ENCODE measurements at places on chromosomes 12 and 14.

DNA sequence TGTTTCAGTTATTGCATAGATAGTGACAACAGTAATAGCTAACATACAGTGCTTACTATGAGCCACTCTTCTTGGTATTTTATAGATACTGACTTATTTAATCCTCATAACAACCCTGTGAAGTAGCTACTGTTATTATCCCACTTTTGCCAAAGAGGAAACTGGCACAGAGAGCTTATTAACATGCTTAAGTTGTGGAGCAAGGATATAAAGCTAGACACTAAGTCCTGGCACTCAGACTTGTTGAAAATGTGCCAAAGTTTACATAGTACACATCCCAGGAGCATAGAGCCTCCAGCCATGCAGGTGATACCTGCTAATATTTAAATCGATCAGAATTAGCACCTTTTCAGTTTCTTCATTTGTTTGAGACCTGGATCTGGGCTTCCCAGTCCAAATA is 41.8 kb downstream of the VEZT start:
- DNase-seq = no peak
- H3K4me3 ChIP-seq = no peak overlapping the region
- H3K36me3 ChIP-seq = no peaks in the 10 kb centered on the region
- no peak overlapping the region for H3K27ac ChIP-seq
- H3K27me3 ChIP-seq = no peaks in the 10 kb centered on the region

DNA sequence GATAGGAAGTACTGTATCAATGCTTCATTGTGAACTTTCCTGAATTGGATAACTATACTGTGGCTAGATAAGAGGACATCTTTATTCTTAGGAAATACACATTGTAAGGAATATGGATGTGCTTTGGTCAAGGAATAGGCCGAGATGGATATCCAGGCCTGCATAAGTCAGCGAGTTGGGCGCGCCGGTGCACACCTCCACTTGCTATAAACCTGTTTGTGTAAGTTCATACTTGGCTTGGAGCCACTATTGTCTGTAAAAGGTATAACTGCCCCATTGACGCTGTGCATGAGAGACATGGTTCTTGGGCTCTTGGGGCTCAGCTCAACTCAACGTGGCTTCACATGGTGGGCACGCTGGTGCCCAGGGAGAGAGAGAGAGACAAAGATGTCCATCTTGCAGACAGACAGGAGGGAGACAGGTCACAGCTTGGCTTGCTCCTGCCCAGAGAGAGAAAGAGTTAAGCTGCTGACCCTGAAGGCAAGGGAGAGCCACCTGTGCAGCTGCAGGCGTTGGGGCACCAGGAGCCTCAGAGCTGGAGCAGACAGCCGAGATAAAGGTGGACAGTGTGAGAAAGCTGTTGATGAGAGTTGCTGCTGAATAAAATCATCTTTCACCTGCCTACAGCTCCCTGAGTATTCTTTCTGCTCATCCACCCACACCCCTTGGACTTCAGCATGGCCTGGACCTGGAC is 34.1 kb upstream of the COCH start:
- H3K27me3 ChIP-seq = no peaks in the 10 kb centered on the region
- no peak for DNase-seq
- H3K4me1 ChIP-seq = peaks cover 10% of the 10 kb centered on the region
- no peak overlapping the region for H3K27ac ChIP-seq
- H3K4me3 ChIP-seq = no peak overlapping the region
- no peaks in the 10 kb centered on the region for H3K36me3 ChIP-seq

- peaks cover 2% of the 10 kb centered on the region for H3K27me3 ChIP-seq
- peak; percentile 83 for DNase-seq
- H3K27ac ChIP-seq = no peak overlapping the region
- peaks cover 3% of the 10 kb centered on the region for H3K36me3 ChIP-seq
- peaks cover 2% of the 10 kb centered on the region for H3K4me1 ChIP-seq
- H3K4me3 ChIP-seq = no peak overlapping the region
Observed at GRCh38 chr12:53065975-53066931, 12.9 kb downstream of the SPRYD3 start.

- no peak for DNase-seq
- H3K27ac ChIP-seq = no peak overlapping the region
- no peaks in the 10 kb centered on the region for H3K27me3 ChIP-seq
- H3K4me3 ChIP-seq = no peak overlapping the region
Observed at GRCh38 chr12:46659824-46660223, 166.0 kb downstream of the SLC38A4 start.

- no peak overlapping the region for H3K4me3 ChIP-seq
- no peaks in the 10 kb centered on the region for H3K27me3 ChIP-seq
- peaks cover 2% of the 10 kb centered on the region for H3K36me3 ChIP-seq
- H3K27ac ChIP-seq = no peak overlapping the region
- H3K4me1 ChIP-seq = no peaks in the 10 kb centered on the region
- no peak for DNase-seq
Observed at GRCh38 chr12:64351265-64351664, 39.3 kb downstream of the C12orf56 start.

DNA sequence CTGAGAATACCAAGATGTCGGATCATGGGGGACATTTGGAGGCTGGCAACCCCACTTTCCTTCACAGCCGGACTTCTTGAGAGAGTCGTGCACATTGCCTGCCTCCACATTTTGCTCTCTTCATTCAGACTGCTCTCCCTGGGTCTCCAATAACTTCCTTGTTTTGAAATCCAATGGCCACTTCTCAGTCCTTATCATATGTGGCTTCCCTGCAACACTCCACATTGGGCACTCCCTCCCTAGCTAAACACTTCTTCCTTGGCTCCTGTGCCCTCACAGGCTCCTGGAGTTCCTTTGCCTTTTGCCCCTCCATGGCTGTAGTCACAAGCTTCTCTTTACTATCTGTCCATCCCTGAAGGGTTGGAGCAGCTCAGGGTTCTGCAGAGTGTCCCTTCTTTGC is 30.1 kb downstream of the NPC2 start:
- DNase-seq = no peak
- H3K36me3 ChIP-seq = no peaks in the 10 kb centered on the region
- peaks cover 4% of the 10 kb centered on the region for H3K27me3 ChIP-seq
- H3K4me1 ChIP-seq = peaks cover 10% of the 10 kb centered on the region

DNA sequence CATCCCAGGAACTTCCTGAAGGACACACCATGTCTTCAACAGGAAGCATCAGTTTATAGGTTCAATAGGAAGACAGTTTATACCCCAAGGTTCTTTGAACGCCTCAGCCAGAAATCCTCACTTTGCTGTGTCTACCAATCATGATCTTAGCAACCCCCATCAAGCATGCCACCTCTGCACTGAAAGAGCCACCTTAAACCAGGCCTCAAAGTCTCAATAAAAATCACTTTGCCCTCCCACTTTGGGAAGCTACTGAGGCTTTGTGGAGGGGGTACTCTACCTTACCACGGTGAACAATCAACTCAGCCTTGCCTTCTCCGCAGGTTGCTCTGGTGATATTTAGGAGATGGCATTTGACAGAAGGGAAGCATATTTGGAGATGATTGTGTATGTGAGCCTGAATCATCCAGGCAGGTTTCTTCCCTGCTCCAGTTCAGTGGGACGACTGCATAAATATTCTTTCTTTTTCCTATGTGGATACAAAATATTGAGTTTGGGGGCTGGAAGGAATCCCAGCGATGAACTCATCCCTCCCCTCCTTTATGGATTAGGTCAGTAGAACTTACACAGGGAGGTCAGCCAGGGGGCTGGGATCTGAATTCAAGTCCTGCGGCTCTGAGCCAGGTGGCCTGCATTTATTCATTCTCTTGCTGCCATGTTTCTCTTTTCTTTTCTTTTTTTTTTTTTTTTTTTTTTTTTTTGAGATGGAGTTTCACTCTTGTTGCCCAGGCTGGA is 42.8 kb upstream of the VASH1 start:
- H3K27me3 ChIP-seq = peaks cover 13% of the 10 kb centered on the region
- peaks cover 49% of the 10 kb centered on the region for H3K4me1 ChIP-seq
- peak overlapping the region; percentile 34 for H3K4me3 ChIP-seq
- peak overlapping the region; percentile 52 for H3K27ac ChIP-seq
- no peak for DNase-seq

DNA sequence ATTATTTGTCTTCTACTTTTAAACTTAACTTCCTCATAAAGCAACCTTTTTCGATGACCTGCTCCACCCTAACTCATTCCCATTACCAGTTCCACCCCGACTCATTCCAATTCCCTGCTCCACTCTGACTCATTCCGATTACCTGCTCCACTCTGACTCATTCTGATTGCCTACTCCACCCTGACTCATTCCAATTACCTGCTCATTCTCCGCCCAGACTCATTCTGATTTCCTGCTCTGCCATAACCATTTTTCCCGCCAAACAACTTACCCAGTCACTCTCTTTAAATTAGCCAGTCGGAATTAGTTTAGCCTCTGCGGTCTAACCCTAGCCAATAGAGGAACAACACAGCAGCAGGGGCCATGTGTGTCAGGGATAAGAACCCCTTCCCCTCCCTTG is 249.1 kb downstream of the DPY19L2 start:
- H3K4me3 ChIP-seq = no peak overlapping the region
- H3K36me3 ChIP-seq = peaks cover 22% of the 10 kb centered on the region
- no peak overlapping the region for H3K27ac ChIP-seq
- no peaks in the 10 kb centered on the region for H3K27me3 ChIP-seq
- no peak for DNase-seq
- H3K4me1 ChIP-seq = no peaks in the 10 kb centered on the region

DNA sequence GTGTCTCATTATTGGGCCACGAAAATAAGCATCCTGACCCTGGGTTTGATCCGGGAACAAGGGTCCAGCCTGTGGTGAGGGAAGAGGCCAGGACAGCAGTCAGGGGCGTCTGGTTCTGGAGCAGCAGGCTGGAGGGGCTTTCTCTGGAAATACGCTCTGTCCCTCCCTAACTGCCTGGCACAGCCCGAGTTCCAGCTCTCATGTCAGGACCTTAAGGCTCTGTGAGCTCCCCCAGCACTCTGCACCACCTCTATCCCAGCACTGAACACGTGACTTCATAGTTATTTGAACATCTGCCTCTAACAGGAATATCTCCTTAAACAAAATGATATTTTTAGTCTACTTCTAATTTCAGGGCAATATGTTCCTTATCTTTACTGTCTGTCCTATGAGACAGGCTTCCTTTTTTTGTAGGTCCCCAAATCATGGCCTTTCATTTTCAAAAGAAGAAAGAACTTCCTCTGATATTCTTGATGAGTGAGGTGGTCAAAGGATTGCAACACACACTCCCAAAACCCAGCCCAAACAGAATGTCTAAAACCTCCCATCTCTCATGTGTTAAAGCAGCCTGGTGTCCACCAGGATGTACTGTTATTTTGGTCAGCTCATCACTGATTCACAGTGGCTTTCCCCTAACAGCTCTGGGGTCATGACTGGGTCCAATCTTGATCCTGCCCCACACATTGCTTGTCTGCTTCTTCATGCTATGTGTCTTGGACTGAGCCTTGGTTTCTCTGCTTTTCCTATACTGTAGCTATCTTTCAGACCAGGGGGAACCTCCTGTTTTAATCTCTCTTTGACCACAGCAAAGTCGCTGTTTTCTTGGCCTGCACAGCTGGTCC is 9.7 kb downstream of the AQP6 start:
- H3K27me3 ChIP-seq = peaks cover 13% of the 10 kb centered on the region
- peak overlapping the region; percentile 28 for H3K4me3 ChIP-seq
- H3K4me1 ChIP-seq = peaks cover 74% of the 10 kb centered on the region
- no peak for DNase-seq
- H3K36me3 ChIP-seq = no peaks in the 10 kb centered on the region

GRCh38 chr14:53295985-53296582 is 143.0 kb upstream of the DDHD1 start:
- H3K4me1 ChIP-seq = no peaks in the 10 kb centered on the region
- H3K4me3 ChIP-seq = no peak overlapping the region
- no peak for DNase-seq
- no peak overlapping the region for H3K27ac ChIP-seq
- H3K27me3 ChIP-seq = no peaks in the 10 kb centered on the region

DNA sequence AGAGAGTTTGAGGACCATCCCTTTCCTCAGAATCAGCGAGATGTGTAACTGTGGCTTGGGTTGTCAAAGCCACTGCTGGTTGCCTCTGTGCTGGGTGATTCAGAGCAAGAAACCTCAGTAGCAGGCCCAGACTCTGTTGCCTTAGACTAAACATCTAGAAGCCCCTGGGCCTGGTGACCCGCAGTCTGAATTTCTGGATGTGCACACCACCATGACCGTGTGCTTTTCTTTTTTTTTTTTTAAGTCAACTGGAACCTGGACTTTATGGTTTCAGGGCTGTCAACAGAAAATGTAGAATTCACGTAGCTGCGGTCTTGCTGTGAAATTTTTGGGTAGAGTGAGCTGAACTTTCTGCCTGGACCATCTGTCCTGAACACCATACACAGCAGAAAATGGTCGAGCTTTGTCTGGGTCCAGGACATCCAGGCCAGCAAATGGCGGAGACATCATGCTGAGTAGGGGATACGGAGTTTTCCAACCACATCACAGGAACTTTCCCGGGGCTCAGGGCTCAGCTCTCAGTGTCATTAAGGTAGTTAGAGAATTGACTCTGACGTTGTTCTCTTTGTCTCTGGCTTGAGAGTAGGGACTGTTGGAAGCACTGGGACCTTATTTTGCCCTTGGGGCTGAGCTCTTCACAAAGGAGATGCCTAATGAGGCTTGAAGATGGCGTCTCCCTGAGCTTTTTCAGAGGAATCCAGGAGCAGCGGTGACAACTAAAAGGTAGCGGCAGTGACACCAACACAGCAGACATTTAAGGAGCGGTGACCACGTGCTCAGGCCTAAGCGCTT is 23.0 kb upstream of the BATF start:
- peaks cover 2% of the 10 kb centered on the region for H3K27me3 ChIP-seq
- no peak for DNase-seq
- H3K4me3 ChIP-seq = no peak overlapping the region
- H3K27ac ChIP-seq = no peak overlapping the region
- no peaks in the 10 kb centered on the region for H3K36me3 ChIP-seq
- no peaks in the 10 kb centered on the region for H3K4me1 ChIP-seq

All from glutamatergic neuron (in vitro differentiated cells).